ENCODE measurements at places on chromosomes 12 and 14. TPM values are rescaled to one million over a fixed set of nuclear protein-coding genes. Genes with fewer than 3 reads are reported as not detected.

MMP19 gene
- total RNA-seq = 4.2 TPM

CHST11 gene
- total RNA-seq = 8.4 TPM

GLT1D1 gene
- not detected for total RNA-seq

GRCh38 chr14:85306024-85306423 is 223.9 kb upstream of the FLRT2 start:
- DNase-seq = no peak

GRCh38 chr12:66288121-66288520 is 14.2 kb upstream of the HELB start:
- no peak for DNase-seq

DNA sequence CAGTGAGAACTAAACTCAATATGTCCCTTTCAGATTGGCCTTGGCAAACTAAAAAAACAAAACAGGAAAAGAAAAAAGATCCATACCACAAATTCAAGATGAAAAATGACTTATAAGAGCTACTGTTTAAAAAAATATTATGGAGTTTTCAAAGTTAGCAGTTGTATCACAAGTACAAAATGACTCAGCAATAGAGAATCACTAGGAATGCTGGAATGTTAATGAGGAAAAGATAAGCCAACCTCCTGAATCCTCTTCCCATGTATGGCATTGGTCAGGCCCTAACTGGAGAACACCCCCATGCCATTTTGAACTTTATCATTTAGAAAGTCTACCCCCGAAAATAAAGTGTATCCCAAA is 62.2 kb downstream of the PPP1R36 start:
- peak; percentile 86 for DNase-seq
